Stimulated activated CD8-positive, alpha-beta memory T cell treated with anti-CD3 and anti-CD28 coated beads, Interleukin-7, amount 100 ng/mL, for 1 hour (primary cell): ENCODE measurements at places on chromosomes 6 and 20.

DNA sequence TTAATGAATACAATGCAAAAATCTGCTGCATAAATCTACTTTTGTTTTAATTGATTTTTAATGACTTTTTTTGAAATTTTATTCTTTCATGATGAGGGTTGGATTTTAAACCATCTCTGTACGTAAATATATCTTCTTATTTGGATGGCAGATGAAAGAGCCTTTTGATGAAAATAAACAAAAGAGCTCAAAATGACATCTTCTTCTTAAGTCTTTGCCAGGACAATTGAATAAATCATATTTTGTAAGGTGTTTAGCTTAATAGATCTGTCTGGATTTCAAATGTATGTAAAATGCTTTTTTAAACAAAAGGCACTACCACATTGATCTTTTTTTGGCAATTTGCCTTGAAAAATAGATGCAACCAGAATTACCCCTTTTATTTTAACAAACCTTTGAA, 39.3 kb downstream of the KIF6 start:
- no peak for DNase-seq

DNA sequence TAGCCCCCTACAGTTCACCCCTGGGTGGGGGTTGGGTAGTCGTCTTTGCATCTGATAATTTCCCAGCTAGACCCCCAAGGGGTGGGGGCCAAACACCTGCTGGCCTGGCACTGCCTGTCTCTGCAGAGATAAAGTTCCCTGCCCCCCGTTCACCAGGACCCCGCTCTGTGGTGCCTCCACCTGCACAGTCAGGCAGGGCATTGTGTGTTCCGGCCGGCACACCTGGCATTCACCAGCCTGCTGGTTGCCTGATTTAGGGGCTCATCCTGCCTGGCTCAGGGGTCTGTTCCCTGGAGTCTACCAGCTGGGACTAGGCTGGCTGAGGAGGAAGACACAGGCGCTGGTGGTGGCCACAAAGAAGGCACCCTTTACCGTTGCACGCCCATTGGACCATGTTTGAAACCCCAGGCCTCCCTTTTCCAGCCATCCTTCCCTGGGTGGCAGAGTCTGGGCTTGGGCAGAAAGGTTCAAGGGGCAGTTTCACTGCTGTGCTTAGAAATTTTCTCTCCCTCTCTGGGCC, 30.8 kb upstream of the SCRT2 start:
- no peak for DNase-seq

DNA sequence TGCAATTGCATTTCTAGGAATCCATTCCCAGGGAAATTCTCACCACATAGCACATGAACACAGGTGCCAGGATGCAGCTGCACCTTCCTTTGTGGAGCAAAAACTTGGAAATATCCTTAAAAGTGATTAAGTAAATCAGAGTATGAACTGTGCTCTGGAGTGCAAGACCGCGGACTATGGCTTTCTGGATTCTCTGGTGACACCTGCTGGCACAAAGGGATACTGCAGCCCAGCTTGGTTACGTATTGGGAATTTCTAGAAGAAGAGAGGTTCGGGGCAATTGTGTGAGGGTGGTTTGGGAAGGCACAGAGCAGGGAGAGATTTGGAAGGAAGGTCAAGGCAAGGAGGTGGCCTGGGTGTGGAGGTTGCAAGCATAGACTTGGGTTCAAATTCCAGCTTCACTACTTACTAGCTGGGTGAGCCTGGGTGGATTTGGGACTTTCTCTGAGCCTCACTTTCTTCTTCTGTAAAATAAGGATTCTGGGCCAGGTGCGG, 15.9 kb upstream of the PEDS1 start:
- peak; percentile 80 for DNase-seq

GRCh38 chr6:119514345-119514744, 164.8 kb upstream of the MAN1A1 start:
- no peak for DNase-seq

GRCh38 chr6:29965873-29966601, 23.7 kb downstream of the HLA-A start:
- DNase-seq: no peak

DNA sequence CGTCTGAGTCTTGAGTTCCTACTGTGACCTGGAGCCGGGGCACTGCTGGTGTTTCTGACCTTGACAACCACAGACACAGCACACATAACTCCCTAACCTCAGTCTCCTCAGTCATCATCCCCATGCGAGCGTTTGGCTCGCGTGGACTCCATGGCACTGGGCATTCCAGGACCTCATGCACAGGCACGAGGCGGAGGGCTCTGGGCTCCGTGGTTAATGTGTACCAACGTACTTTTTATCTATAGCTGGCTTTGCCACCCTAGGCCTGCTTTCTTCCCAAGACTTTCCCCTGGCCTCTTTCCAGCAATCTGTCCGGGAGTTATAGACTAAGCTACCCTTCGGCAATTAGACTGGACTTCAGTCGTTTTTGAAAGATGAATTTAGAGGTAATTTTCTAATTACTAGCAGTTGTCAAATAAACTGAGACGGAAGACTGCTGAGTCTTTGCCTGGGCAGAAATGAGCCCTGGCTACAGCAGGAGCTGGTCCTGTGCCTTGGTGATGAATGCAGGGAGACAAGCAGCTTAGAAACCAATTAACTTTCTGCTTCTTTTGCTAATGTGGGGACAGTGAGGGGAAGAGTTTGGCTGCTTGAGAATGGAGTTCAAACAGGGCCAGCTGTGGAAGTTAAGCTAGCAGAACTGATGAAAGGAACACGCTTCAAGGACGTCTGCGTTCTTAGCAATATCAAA, 16.1 kb upstream of the CTCFL start:
- DNase-seq: no peak
